RPMI7951 (cell line): ENCODE measurements at places on chromosomes 3 and 15.

- no peak for DNase-seq
Observed at GRCh38 chr3:138367326-138367850, 19.0 kb downstream of the MRAS start.

GRCh38 chr3:123287051-123287961 lies 85.6 kb downstream of the SEC22A start:
- DNase-seq: no peak

- DNase-seq: peak; percentile 35
Observed at GRCh38 chr15:63022663-63023062, 19.9 kb upstream of the TPM1 start.

GRCh38 chr15:61700803-61701202 lies 359.4 kb downstream of the VPS13C start:
- no peak for DNase-seq

DNA sequence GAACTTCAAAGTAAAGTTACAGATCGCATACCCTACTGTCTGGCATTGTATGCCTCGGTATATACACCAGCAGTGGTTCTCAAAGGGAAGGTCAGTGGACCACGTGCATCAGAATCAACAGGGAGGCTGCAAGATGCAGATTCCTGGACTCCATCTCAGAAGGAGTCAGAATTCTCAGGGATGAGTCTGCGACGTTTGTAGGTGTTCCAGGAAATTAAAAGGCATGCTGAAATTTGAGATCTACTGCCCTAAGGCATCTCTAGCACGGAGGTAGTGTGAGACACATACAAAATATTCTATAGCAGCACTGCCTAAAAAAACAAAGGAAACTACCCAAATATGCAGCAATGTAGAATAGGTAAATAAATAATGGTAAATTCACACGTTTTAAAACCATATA lies 136.8 kb upstream of the BNIP2 start:
- no peak for DNase-seq

DNA sequence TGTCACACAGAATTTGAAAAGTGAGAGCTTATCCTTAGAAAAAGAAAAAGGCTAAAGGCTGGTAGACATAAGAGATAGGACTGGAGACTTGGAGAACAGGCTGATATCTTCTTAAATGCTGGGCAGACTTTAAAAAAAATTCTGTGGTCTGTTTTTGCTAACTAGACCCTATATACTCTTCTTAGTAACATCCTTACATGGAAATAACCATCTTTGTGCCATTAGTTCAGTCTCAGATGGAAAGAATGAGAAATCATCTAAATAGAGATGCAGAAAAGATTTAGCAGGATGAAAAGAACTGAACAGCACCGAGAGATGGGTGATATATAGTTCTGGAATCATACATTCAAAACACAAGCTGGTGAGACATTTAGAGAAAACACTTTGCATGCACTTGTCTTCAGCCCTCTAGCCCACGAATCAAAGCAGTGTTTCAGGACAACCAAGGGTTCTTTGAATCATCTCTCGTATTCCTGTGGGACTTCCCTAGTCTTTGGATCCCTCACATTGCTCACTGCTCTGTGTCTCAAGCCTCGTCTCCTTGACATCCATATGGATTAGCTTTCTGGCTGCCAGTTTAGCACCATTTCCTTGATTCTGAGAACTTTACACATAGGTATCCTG lies 93.0 kb upstream of the LYSMD4 start:
- DNase-seq: no peak

GRCh38 chr15:58742819-58743502 lies 6.5 kb downstream of the ADAM10 start:
- DNase-seq: no peak

- DNase-seq: no peak
Observed at GRCh38 chr15:25852661-25853524, 10.2 kb downstream of the ATP10A start.

GRCh38 chr3:168155303-168155702 lies 59.6 kb upstream of the GOLIM4 start:
- peak; percentile 19 for DNase-seq

- DNase-seq: no peak
Observed at GRCh38 chr3:11510001-11510340, 133.7 kb downstream of the VGLL4 start.

DNA sequence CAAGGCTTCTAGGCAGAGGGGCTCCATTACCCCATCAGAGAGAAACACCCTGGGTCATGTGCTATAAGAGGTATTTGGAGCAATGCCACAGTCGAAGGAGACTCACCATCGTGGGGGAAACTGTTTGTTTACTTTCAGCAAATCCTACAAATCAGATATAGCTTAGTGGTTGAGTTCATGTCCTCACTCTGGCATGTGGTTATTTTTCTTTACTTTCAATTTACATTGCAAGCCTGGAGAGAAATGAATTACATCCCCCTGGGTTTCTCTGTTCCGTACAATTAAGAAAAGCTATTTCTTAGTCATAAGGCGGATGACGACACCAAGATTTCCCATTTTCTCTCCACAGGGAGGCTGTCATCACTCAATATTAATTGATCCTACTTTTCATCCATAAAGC lies 36.9 kb downstream of the RFTN1 start:
- peak; percentile 94 for DNase-seq

DNA sequence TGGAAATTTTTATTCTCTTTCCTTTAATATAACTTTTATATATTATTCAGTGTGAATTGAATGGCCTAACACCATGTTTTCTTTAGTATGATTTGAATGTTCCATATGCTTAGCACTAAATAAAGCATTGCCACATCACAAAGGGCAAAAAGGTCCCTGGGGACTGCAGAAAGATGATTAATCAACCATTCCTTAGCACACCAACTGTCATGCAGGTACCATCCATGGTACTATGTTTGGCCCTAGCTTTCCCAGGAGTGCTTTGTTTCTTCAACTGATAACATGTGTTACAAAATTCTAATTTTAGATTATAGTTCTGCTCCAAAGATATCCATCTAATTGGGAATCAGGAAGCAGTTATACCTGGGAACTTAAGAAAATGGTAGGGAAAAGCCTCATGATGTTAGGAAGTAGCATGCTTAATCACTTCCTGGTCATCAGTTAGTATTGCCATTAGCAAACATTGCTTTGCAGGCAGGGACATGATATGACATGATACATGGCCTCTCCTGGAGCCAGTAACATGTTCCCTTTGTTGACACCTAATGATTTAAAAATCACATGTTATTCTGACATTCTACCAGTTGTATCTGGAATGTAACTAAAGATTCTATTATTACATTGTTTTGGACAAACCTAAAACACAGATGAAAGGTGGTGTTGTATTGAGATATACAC lies 712.6 kb upstream of the GBE1 start:
- DNase-seq: no peak

- peak; percentile 24 for DNase-seq
Observed at GRCh38 chr3:48426401-48426909, 3.4 kb downstream of the PLXNB1 start.

DNA sequence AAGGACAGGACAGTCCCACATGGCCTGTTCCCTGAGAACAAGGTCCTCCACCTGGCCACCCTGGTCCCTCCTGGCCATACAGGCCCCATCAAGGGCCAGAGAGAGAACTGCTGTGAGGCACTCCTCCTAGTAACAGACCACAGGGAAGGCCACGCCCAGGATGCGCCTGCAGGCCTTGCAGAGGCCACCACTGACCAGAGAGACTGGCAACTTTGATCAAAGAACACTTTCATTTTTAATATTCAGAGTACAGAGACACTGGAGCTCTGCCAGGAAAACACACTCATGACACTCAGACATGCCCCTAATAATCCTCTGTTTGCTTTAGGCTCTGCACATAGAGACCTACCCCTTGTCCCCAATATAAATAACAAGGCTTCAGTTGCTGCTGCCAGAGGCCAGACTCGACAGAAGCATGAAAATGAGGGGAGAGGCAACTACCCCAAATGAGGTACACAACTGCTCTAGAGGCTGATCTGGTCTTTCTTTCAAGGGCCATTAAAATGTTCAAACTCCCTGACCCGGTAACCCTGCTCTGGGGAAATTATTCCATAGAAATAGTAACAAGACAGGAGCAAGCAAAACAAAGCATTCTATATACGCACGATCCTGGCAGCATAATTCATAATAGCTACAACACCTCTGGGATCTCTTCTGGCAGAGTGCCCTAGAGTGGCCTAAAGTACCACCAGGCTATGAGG lies 44.8 kb downstream of the CCDC12 start:
- peak; percentile 86 for DNase-seq
